ENCODE measurements at places on chromosomes 13 and 19.

DNA sequence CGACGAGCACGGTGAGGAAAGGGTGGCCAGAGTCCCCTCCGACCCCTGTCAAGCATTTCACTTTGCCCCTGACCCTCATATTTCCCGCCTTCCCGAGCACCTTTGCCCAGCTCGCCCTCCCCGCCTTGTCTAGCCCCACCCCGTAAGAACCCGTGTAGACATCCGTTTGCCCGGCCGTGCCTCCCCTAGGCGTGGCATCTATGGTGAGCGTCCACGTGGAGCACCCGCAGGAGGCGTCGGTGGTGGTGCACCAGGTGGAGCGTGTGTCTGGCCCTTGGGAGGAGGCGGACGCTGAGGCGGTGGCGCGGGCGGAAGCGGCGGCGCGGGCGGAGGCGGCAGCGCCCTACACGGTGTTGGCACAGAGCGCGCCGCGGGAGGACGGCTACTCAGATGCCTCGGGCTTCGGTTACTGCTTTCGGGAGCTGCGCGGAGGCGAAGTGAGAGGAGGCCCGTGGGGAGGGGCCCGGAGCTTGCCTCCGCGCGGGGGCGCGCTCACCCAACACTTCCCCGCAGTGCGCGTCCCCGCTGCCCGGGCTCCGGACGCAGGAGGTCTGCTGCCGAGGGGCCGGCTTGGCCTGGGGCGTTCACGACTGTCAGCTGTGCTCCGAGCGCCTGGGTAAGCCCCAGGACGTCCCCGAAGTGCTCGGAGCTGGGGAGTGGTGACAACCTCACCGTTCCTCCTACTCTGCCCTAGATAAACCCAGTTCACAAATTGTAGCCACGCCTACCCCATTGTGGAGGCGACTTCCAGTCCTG lies 4.2 kb downstream of the LTBP4 start:
- peak; percentile 79 for DNase-seq

GRCh38 chr13:34145061-34145460 lies 327.1 kb downstream of the RFC3 start:
- DNase-seq, result no peak

- DNase-seq, result no peak
These were observed 14.7 kb downstream of the REXO1 start for GRCh38 chr19:1833540-1833939.

GRCh38 chr13:46389457-46390451 lies 2.7 kb upstream of the RUBCNL start:
- DNase-seq, result no peak

- DNase-seq, result no peak
These were observed 35.4 kb downstream of the KL start for GRCh38 chr13:33051632-33052031.

DNA sequence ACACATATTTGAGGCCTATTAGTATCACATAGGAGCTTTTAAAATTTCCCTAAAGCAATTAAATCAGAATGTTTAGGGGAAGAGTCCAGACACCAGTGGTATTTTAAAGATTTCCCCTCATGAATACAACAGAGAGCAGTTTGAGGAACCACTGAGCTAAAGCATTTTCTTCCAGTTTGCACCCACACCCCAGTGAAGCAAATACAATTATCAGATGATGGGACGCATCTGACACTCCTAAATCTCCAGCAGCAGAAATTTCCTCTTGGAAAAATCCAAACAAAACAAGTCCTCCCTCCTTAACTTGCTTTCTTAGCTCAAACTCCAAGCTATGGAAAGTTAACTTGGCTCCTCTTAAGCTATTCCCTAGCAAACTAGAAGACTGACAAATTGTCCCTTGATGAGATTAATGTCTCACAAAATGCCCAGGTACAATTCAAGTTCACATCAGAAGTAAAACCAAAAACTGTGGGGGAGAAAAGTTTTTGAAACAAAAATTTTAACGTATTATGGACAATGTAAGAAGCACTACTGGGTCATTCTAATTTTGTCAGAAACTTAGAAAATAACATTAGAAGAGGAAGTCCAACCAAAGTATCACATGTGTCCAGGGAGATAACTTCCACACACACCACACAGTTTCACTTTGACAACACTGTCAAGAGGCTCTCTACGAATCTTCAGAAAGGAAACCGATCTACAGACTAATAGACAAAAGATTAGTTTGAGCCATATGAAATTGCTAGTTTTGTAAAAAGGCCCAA lies 74.1 kb downstream of the ABCC4 start:
- no peak for DNase-seq

GRCh38 chr13:31781064-31781463 lies 41.7 kb downstream of the RXFP2 start:
- DNase-seq, result no peak

DNA sequence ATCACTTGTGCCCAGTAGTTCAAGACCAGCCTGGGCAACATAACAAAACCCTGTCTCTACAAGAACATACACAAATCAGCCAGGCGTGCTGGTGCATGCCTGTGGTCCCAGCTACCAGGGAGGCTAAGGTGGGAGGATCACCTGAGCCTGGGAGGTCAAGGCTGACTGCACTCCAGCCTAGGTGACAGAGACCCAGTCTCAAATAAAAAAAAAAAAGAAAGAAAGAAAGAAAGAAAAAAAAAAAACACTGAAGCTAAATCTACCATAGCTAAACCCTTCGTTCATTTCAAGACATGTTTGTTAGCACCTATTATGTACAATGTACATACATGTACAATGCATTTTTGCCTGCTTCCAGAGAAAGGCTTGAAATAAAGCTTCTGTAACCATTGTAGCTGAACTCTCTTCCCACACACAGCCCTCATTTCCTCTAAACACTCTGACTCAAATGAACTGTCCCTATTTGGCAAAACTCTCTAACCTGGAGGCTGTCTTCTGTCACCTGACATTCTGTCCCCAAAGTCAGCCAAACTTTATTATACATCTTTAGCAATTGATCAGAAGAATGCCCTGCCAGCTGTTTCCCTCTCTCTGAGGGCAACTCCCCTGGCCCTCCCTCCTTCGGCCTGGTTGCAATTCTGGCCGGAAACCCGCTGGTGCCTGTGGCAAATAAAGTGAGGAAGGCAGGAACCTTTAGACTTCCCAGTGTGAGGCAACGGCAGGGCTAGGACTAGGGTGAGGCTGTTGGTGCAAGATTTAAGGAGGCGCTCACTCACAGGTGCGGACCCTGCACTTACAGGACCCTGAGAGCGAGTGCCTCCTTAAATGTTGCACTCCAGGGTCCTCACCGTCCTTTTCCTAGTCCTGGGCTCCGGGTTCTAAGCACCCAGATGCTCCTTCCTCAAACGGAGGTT lies 1.8 kb downstream of the ETHE1 start:
- peak; percentile 38 for DNase-seq

DNA sequence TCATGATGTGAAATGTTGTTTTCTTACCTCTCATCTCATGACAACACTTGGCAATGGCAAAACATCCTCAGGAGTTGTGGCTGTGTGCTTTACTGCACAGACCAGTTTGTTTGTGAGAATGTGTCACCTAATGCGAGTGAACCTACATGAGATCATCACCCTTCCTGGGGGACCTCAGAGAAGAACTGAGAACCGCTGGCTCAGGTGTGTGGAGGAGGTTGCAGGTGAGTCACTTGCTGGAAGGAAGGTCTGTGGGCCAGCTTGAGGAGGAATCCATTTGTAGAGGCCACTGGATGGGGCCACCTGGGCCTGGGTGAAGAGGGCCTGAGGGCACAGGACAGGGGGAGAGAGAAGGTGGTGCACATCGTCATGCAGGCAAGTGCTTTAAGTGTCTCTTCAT lies 3.0 kb upstream of the CEACAM1 start:
- DNase-seq, result peak; percentile 30

GRCh38 chr13:105345730-105346129 lies 1189.7 kb downstream of the EFNB2 start:
- no peak for DNase-seq

GRCh38 chr13:27379694-27380641 lies 44.5 kb upstream of the GTF3A start:
- DNase-seq, result peak; percentile 63

DNA sequence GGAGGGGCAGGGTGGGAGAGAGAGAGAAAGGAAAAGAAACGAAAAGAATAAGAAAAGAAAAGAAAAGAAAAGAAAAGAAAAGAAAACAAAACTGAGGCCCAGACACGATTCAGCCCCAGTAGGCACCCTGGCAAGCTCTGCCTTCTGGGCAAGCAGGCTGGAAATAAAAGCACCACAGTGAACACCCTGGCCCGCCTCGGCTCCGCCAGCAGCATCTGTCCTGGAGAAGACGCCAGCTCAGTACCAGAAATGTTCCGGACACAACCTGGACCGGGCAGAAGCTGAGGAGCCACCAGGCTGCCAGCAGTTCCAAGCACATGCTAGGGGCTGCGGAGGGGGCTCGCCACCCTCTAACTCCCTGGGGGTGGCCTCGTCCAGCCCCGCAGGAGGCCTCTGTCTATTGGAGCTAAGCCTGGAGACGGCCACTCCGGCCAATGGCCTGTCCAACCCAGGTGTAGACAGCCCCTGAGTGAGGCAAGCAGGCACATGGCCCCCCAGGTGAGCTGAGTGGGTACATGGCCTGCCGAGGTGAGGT lies 11.4 kb upstream of the CPAMD8 start:
- no peak for DNase-seq

DNA sequence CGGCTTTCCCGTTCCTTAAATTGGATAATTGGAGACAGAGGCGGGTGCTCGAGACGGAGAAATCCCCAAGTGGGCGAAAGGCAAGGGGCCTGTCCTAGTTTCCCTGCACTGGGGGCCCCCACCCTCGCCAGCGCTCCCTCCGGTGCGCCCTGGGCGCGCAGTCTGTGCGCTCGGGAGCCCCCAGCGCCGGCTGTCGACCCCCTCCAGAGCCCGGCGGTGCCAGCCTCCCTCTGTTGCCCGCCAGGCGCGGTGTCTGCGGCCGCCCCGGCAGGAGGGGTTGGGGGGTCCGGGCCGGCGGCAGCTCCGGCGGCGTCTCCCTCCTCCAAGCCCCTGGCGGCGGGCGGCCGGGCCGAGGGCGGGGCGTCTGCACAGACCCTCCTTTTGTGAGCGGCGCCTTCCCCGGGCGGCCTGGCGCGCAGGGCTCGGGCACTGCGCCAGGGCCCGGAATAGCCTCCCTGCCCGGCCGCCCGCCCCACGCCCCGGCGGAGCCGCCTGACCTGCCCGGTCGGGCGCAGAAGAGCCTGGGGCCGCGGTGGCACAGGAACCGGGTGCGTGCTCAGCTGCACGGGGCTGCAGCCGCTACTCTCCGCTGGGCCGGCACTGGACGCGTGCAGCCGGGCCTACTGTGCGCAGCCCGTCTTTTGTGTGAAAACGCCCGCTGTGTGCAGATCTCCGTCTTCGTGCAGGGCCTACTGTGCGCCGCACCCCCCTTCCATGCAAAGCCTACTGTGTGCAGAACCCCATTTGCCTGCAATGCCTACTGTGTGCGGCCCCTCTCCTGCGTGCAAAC lies 13.2 kb downstream of the GADD45B start:
- DNase-seq, result no peak

DNA sequence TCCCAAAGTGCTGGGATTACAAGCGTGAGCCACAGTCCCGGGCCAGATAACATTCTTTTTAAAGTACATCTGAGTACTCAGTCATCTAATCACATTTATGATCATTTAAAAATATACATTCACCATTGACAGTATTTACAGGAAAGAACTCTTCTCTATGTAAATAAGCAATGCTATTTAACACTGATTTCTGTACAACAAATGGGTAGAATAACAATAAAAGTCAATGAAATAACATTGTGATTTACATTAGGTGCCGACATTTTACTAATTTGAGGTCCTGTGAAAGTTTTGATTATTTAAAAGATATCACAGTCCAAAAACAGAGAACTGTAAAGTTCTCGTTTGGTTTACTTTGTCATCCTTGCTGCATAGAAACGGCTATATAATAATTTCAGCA lies 1763.7 kb downstream of the SLITRK1 start:
- DNase-seq, result no peak

- no peak for DNase-seq
These were observed at the start of gene CD209 for GRCh38 chr19:7746903-7747884. Gene CD209 (minus strand): TSS chr19:7747534. CDS start chr19:7747511, 23 bp downstream.

GRCh38 chr19:35471946-35472345 lies 18.3 kb downstream of the KRTDAP start:
- no peak for DNase-seq

All from stimulated activated CD4-positive, alpha-beta T cell treated with anti-CD3 and anti-CD28 coated beads, Interleukin-1b, Interleukin-23, amount 100 ng/mL, for 48 hours (primary cell).